Lower lobe of right lung (tissue), 2 donors: ENCODE measurements at places on chromosomes 12 and 14. TPM values are rescaled to one million over a fixed set of nuclear protein-coding genes. Genes with fewer than 3 reads are reported as not detected.

SPX gene
- 0.59 TPM for total RNA-seq

DEGS2 gene
- 5.8 TPM for total RNA-seq

SIX4 gene
- 2.9 TPM for total RNA-seq

CCDC177 gene
- total RNA-seq, result not detected

GNB3 gene
- total RNA-seq, result 1.0 TPM

RIN3 gene
- 70.6 TPM for total RNA-seq

ABCD4 gene
- 53.3 TPM for total RNA-seq

HCFC2 gene
- 18.5 TPM for total RNA-seq

CLEC12A gene
- total RNA-seq, result 88.3 TPM

EPYC gene
- not detected for total RNA-seq

LGALS3 gene
- total RNA-seq, result 528 TPM

AGAP2 gene
- total RNA-seq, result 5.7 TPM

ALDH1L2 gene
- 9.7 TPM for total RNA-seq

ACOT4 gene
- total RNA-seq, result 5.0 TPM

LRP1-AS gene
- total RNA-seq, result not detected

GLT8D2 gene
- total RNA-seq, result 10.5 TPM

PLCZ1 gene
- not detected for total RNA-seq

NCOR2 gene
- 318 TPM for total RNA-seq

SERPINA1 gene
- 994 TPM for total RNA-seq

CEBPE gene
- 0.32 TPM for total RNA-seq

PTPRQ gene
- total RNA-seq, result 7.8 TPM

BCL11B gene
- 2.3 TPM for total RNA-seq

TUNAR gene
- not detected for total RNA-seq

UNC79 gene
- 0.18 TPM for total RNA-seq

TMEM132D gene
- 0.06 TPM for total RNA-seq

DLK1 gene
- not detected for total RNA-seq

LRRC10 gene
- total RNA-seq, result not detected

HNF1A gene
- 0.24 TPM for total RNA-seq

GARIN6 gene
- not detected for total RNA-seq

SUOX gene
- total RNA-seq, result 23.3 TPM

PMCH gene
- not detected for total RNA-seq

AVPR1A gene
- 2.2 TPM for total RNA-seq

PTPRO gene
- total RNA-seq, result 21.4 TPM

NAV3 gene
- 8.7 TPM for total RNA-seq

ATL1 gene
- total RNA-seq, result 8.4 TPM

GRIP1 gene
- total RNA-seq, result 4.3 TPM

DPPA3 gene
- not detected for total RNA-seq

RBP5 gene
- 1.1 TPM for total RNA-seq

ACSM4 gene
- total RNA-seq, result not detected

CACNA2D4 gene
- 7.0 TPM for total RNA-seq

TBX5 gene
- 15.7 TPM for total RNA-seq

C12orf60 gene
- total RNA-seq, result 0.77 TPM

HOXC6 gene
- 0.50 TPM for total RNA-seq

TMEM132C gene
- total RNA-seq, result 1.6 TPM

PRH2 gene
- not detected for total RNA-seq

KRT8 gene
- total RNA-seq, result 139 TPM

ZNF384 gene
- total RNA-seq, result 48.7 TPM

KRT83 gene
- not detected for total RNA-seq

CCDC175 gene
- total RNA-seq, result 1.0 TPM

SDS gene
- 1.1 TPM for total RNA-seq

NGB gene
- total RNA-seq, result not detected

TSHR gene
- total RNA-seq, result not detected

BICDL1 gene
- 9.0 TPM for total RNA-seq

KRT71 gene
- not detected for total RNA-seq

CD4 gene
- total RNA-seq, result 80.3 TPM

KRT75 gene
- not detected for total RNA-seq
